Omental fat pad (tissue), 4 donors: ENCODE measurements at places on chromosomes 13 and 19. TPM values are rescaled to one million over a fixed set of nuclear protein-coding genes. Genes with fewer than 3 reads are reported as not detected.

The MAMSTR gene
- 0.63 TPM for total RNA-seq

- DNase-seq: no peak
Observed at GRCh38 chr19:31318790-31319425, 30.3 kb downstream of the TSHZ3 start.

The ZNF560 gene
- not detected for total RNA-seq

DNA sequence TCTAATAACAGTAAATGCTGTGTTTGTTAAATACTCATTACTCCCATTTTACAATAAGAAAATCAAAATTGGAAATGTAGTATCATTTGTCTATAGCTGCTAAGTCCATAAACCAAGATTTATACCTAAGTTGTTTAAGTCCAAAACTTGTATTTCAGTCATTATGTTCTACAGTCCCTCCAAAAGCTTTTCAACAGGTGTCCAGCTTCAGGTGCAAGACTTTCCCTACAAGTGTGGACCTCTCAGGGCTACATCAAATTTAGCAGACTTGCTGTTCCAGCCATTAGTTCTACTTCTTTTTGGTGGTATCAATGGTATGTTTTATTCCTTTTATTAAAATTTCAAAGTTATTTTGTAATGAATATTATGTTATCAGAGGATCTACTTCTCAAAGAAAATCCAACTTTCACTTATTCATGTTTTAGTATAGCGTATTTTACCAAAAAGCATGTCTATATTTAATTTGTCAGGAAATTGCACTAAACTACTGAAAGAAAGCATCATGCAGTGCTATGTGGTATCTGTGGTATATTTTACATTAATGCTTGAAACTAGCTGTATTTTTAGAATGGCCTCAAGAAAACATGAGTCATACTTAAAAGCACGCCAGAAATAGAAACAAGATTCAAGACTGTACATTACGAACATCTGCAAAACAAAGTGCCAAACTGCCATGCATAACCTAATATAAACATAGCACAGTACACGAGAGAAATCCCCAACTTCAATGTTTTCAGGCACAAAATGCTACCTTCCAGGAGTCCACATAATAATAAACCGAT is 44.5 kb downstream of the VWA8 start:
- no peak for DNase-seq

DNA sequence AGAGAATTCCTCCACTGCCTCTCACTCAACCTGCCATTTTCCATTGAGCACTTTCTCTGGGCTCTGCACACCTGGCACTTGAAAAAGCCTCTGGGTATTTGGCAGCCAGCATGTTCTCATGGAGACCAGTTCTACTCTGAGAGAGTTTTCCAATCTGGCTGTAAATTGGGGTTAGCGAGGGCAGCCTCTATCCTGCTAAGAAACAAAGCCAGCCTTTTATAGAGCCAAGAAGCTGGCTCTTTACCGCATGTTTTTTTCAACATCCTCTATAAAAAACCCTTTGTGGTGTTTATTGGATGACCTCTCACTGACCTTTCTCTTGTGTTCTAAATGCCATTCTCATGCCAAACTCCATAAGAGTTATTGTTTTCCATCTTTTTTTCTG is 52.6 kb upstream of the RCBTB2 start:
- no peak for DNase-seq

The KLK4 gene
- not detected for total RNA-seq

- no peak for DNase-seq
Observed at GRCh38 chr13:114173745-114174144, 5.3 kb upstream of the CFAP97D2 start.
